ENCODE measurements at places on chromosomes 1 and 21.

- no peak for DNase-seq
Measured at GRCh38 chr1:114559356-114559755, 22.1 kb downstream of the BCAS2 start.

- DNase-seq = no peak
Measured at GRCh38 chr21:42793774-42794173, 85.6 kb downstream of the WDR4 start.

GRCh38 chr1:92921031-92922023 lies 39.9 kb downstream of the DIPK1A start:
- DNase-seq = no peak

- no peak for DNase-seq
Measured at GRCh38 chr1:19923137-19923952, at the start of gene PLA2G2E. PLA2G2E (minus strand) TSS chr1:19923617; CDS start chr1:19923559, 58 bp downstream.

- DNase-seq = no peak
Measured at GRCh38 chr1:18573170-18573569, 57.5 kb upstream of the PAX7 start.

DNA sequence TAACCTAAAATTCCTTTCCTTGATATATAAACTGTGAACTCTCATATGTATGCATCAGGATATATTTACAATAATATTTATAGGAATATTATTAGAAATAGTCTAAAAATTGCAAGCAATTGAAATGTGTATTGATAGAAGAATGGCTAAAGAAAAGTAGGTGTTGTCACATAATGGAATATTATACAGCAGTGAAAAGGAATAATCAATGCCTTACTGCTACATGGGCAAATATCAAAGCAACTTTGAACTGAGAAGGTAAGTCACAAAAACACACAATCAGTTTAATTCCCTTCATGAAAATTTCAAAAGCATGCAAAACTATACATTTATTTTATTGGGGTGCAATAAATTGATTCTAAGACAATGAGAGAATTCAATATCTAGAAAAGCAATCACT lies 35.7 kb upstream of the CDC14A start:
- no peak for DNase-seq

GRCh38 chr1:34786521-34787325 lies 5.7 kb downstream of the GJB3 start:
- DNase-seq = peak; percentile 48

- peak; percentile 47 for DNase-seq
Measured at GRCh38 chr21:37582590-37582989, 216.0 kb downstream of the DYRK1A start.

DNA sequence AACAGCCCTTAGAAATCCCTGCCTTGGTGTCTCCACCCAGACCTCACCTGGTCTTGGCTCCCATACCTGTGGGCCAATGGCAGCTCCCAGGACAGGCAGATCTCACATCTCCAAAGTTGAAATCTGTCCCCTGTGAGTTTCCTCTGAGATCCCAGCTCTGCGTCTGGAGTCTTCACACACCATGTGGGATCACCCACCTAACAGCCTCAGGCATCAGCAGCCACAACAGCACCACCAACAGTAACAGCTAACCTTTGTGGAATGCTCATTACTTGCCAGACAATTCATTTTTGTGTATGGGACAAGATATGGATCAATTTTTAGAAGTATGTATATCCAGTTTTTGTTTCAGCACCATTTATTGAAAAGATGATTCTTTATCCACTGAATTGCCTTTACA lies 523.2 kb downstream of the MATN1 start:
- no peak for DNase-seq

DNA sequence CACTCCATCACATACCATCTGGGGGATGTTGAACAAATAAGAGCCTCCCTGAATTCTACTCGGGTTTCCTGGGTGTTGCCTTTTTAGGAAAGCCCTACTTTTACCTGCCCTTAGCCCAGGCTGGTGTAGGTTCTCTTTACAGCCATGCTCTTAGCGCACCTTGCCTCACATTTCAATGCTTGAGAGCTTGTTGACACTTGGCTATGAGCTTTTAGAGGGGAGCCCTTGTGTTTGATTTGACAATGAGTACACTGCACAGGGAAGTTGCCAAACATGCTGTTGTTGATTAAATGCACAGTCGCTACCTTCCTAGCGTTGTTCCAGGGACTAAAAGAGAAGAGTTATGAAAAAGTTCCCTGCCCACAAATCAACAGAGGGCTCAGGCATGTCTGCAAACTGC lies 103.8 kb downstream of the TRABD2B start:
- DNase-seq = no peak

DNA sequence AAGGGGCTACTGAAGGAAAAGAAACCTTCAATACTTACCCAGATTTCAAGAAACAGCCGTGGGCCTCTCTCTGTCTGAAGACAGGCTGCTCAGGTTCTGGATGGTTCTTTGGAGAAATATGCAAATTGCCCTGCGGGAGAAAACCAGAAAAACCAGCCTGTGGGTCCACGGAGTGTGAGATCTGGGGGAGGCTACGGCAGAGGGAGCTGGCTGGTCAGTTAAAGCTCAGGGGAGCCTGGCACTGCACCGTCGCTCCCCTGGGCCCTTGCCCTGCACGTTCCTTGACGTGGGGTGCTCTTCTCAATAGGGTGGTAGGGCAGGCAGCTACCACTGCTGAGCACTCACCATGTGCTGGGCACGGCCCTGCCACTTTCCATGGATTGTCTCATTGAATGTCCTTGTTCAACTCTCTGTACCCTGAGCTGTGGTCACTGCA lies 12.7 kb downstream of the TMCO4 start:
- DNase-seq = no peak

DNA sequence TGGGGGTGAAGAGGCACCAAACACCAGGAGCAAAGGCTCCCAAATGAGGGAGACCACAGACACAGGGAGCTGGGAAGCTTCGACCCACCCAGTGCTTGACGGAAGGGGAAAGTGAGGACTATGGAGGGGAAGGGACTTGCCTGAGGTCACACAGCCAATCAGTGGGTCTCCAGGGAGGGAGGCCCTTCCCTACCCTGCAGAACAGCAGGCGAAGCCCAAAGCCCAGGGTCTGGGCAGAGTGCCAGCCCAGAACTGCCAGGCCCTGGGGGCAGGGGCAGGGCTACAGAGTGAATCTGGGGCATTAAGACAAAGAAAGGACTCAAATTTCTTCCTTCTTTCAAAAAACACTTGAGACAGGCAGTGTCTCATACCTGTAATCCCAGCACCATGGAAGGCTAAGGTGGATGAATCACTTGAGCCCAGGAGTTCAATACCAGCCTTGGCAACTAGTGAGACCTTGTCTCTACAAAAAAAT lies 45.5 kb upstream of the ECE1 start:
- DNase-seq = no peak

DNA sequence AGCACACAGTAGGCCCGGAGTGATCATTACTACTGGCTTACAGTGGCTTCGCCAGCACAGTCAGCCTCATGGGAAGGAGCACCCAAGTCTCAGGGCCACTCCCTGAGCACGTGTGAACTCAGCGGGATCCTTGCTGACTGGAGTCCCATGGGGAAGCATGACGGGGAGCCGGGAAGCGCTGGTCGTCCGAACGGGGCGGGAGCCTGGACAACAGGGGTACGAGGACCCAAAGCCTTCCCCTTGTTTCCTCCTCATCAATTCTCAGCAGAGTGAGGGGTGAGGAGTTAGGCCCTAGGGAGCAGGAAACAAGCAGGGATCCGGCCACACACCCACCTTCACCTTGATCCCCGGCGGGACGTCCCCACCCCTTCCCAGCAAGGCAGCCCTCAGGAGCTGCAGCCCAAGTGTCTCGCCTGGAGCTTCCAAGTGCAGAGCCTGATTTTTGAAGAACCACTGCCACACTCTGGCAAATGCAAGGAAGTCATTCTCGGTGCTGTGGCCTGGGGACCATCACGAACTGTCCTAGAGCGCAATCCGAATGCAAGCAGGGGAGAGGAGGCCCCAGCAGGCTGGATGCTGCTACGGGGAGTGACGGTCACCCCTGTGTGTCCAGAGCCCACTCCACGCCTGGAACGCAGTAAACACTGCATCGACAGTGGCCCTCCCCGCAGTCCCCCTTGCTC lies 35.5 kb downstream of the TOMM20 start:
- DNase-seq = no peak

DNA sequence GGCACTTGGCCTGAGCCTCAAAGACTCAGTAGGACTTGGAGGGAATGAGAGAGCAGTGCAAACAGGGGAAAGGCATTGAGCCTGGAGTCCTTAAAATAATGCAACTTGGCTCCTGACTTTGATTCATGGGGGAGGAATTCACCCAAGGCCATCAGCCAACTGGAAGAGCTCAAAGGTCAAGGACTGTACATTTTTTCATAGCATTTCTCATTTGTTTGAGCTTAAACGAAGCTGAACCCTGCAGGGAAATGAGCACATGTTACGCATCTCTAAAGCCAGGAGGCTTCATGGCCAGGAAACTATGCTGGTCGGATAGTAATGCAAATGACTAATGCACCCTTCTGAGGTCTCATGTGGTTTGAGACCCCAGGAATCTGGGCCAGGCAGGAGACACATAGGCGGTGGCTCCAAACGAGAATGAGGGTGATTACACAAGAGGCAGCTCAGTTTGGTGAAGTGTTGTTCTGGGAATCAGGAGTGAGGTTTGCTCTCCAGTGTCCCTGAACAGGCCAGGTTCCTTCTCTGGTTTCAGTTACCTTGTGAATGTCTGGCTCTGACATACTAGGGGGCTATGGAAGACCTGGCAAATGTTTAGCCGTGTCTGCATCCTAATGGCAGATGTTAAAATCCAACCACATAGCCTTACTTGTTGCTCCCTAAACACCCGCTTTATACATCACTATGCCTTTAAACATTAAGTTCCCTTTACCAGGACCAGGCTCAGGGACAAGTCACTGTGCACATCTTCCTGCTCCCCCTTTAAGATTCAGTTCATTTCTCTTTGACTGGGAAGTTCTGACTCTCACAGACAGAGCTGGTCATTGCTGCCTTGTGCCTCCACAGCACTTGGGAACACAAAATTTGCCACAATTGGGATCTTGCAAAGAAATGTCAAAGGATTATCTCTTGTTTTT lies 503.9 kb upstream of the USP24 start:
- no peak for DNase-seq

- DNase-seq = no peak
Measured at GRCh38 chr1:171263901-171264300, 15.6 kb downstream of the FMO1 start.

DNA sequence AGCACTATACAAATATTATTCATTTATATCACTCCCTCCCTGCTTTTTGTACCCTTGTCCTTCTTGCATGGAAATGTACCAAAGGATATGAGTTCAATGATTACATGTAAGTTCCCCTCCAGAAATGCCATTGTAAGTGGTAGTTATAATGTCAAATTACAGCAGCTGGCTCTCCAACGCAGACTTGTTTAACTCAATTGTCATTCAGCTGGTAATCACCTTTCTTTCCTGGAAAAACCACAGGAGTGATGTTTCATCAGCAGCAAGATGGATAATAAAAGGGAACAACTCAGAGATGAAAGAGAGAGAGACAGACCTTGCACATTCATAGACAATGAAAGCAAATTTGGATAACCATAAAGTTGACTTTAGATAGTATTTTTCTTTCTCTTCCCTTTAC lies 578.6 kb upstream of the PBX1 start:
- DNase-seq = no peak

- no peak for DNase-seq
Measured at GRCh38 chr21:45889961-45890360, 91.6 kb upstream of the COL6A1 start.

- no peak for DNase-seq
Measured at GRCh38 chr1:156625436-156626078, 6.3 kb downstream of the HAPLN2 start.

DNA sequence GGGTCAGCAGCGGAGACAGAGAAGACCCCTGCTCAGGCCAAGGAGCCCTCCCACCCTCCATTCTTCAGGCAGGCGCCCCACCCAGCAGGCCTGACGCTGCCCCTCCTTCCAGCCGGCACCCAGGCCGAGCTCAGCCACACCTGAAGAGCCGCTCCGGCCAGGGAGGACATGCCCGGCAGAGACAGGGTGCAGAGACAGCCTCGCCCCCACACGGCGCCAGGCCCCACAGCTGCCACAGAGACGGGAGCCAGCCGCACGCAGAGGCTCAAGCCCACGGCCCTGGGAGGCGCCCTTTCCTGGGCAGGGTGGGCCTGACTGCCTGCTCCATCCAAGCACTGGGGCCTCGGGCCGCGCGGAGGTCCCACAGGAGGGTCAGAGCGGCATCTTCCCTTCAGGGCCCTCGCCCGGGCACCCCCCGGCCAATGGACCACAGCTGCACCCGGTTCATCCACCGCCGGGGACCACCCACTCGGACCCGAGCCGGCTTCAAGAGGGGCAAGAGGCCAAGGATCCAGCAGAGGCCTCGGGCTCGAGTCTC lies 5.2 kb downstream of the TTLL10 start:
- no peak for DNase-seq

GRCh38 chr1:181783208-181783607 lies 278.3 kb downstream of the ZNF648 start:
- DNase-seq = no peak

GRCh38 chr1:99207216-99207615 lies 57.1 kb upstream of the PLPPR4 start:
- no peak for DNase-seq

GRCh38 chr1:70840260-70840953 lies 207.2 kb downstream of the PTGER3 start:
- DNase-seq = no peak

DNA sequence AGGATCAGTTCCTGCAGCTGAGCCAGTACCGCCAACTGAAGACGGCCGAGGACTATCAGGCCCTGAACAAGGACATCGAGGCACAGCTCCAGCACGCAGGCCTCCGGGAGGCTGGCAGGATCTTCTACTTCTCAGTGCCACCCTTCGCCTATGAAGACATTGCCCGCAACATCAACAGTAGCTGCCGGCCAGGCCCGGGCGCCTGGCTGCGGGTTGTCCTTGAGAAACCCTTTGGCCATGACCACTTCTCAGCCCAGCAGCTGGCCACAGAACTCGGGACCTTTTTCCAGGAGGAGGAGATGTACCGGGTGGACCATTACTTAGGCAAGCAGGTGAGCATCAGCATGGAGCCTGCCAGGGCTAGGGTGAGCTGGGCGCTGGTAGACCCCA lies 10.7 kb downstream of the H6PD start:
- no peak for DNase-seq

DNA sequence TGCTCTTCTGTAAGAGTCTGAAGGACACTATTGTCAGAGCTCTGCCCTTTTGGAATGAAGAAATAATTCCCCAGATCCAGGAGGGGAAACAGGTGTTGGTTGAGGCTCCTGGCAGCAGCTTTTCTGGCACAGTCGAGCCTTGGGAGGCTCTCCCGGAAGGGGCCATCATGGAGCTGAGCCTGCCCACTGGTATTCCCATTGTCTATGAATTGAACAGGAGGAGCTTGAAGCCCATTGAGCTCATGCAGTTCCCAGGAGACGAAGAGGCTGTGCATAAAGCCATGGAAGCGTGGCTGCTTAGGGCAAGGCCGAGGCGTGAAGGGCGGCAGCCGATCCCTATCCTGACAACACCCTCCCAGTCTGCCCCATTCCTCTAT lies 26.6 kb downstream of the UBE4B start:
- no peak for DNase-seq

DNA sequence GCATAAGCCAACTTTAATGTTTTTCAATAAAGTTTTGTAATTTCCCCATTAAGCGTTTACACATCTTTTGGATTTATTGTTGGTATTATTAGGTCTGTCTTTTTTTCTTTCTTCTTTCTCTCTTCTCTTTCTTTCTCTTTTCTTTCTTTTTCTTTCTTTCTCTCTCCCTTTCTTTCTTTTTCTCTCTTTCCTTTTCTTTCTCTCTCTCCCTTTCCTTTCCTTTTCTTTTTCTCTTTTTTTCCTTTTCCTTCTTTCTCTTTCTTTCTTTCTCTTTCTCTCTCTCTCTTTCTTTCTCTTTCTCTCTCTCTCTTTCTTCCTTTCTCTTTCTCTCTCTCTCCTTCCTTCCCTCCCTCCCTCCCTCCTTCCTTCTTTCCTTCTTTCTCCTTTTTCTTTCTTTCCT lies 31.3 kb downstream of the ERRFI1 start:
- DNase-seq = no peak

All from SW 1271 (cell line).